ENCODE measurements at places on chromosomes 3 and 15.

GRCh38 chr15:90184786-90185704 is 16.1 kb upstream of the SEMA4B start:
- DNase-seq = no peak

GRCh38 chr3:16687221-16687620 is 82.0 kb upstream of the DAZL start:
- no peak for DNase-seq

- DNase-seq = no peak
These were observed 15.9 kb upstream of the PIAS1 start for GRCh38 chr15:68038246-68038645.

DNA sequence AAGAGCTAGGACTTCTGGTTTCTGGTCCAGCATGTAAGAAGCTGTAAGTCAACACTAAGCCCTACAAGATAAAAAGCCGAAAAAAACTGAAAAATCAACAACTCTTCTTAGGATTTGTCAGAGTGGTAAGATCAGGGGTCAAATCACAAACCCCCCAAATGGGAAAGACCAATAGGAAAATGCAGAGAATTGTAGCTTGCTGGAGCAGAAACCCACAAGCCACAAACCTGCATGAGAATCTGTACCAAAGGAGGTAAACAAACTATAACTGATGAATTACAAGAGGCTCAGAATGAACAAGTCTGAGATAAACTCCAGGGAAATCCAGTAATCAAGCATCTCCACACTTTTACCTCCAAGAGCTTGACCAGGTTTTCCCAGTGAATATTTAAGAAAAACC is 36.0 kb downstream of the RFX7 start:
- DNase-seq = no peak

DNA sequence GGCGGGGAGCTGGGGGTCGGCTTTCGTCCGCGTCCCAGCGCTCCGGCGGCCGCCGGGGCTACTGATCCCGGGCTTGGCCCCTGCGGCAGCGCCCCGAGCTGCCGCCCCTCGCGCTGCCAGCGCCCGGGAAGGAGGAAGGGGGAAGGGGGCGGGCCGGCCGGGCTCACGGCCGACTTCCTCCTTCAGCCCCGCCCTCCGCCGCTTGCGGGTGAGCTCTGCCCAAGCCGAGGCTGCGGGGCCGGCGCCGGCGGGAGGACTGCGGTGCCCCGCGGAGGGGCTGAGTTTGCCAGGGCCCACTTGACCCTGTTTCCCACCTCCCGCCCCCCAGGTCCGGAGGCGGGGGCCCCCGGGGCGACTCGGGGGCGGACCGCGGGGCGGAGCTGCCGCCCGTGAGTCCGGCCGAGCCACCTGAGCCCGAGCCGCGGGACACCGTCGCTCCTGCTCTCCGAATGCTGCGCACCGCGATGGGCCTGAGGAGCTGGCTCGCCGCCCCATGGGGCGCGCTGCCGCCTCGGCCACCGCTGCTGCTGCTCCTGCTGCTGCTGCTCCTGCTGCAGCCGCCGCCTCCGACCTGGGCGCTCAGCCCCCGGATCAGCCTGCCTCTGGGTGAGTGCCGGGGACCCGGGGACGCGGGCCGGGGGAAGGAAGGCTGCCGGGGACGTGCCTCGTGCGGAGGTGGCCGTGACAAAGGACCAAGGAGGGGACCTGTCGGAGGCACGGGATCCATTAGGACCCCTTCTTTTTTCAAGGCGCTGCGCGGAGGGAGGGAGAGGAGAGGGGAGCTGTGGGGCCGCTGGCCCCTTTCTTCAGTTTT is at the start of gene SEMA4B:
TSS of gene SEMA4B (plus strand) at position 201 of the 814 bp plus-strand sequence. CDS start at position 450, 249 bp downstream.
- peak; percentile 71 for DNase-seq

- no peak for DNase-seq
These were observed 36.2 kb downstream of the HDC start for GRCh38 chr15:50229336-50229735.

- DNase-seq = no peak
These were observed 21.7 kb downstream of the PARP16 start for GRCh38 chr15:65264863-65265430.

DNA sequence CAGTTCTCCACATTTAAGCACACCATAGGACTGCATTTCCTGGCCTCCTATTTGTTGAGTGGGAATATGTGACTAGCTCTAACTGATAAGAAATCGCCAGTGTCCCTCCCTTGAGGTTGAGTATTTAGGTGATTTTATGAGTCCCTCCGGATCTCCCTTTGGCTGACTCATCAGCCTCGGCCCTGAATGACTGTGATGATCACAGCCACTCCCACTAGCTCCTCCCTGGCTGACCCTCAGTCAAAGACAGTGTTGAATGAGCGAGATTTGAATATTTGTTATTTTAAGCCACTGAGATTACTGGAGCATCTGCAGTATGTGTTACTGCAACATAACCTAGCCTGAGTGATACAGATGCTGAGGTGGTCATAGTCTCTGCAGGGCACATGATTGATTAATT is 515.3 kb downstream of the EPHB1 start:
- DNase-seq = no peak

DNA sequence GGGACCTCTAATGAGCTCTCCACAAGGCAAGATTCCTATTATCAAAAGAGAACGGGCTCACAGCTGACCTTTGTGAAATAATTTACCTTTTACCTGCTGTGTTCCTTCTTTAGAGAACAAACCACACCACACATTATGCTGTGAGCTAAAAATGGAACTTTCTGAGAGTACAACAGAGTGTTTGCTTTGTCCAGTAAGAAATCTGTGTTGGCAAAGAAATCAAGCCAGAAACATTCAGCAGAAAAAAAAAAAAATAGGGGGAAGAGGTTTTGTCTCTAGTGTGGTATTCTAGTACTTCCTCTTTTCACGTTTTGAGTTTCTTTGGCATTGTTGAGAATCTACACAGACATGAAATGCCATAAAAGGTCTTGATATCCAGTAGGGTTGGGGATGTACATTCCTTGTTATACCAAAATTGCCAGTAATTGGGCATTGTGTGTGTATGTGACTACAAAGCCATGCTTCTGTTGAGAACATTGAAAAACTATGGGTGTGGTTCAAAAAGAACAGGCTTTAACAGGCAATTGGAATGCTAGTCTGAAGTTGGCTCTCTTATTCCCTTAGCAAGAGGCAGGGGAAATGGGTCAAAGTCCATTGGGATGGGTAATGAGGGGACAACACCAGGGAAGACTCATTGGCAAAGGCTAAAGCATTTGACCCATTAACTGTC is 273.5 kb downstream of the NEK10 start:
- DNase-seq = no peak

DNA sequence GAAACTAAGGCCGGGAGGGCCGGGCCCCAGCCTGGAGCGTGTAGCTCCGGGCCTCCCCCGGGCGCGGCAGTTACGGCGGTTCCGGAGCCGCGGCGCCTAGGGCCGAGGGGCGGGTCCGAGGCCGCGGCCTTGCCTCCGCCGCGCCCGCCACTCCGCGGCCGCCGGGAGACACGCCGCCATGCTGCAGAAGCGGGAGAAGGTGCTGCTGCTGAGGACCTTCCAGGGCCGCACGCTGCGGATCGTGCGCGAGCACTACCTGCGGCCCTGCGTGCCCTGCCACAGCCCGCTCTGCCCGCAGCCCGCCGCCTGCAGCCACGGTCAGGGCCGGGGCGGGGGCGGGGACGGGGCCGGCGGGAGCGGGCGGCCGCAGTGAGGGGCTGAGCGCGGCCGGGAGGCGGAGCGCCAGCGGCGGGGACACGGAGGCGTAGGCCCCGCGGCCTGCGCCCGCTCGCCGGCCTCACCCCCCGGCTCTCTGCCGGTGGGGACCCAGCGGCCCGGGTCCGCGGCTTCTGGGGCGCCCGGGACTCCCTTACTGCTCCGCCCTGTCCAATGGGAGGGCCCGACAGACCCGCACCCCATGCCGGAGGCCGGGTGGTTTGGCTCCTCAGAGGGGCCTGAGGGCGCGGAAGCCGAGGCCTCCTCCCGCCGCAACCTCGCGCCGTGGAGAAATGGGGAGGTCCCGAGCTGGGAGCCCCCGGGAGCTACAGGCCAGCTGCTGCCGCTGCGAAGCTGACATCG is at the start of gene DIS3L:
TSS of gene DIS3L (plus strand) at position 150 of the 738 bp plus-strand sequence. CDS start at position 179, 29 bp downstream.
- peak; percentile 33 for DNase-seq

- DNase-seq = no peak
These were observed 35.2 kb downstream of the NCEH1 start for GRCh38 chr3:172675441-172676193.

- DNase-seq = no peak
These were observed 43.5 kb downstream of the IFT57 start for GRCh38 chr3:108178676-108179075.

DNA sequence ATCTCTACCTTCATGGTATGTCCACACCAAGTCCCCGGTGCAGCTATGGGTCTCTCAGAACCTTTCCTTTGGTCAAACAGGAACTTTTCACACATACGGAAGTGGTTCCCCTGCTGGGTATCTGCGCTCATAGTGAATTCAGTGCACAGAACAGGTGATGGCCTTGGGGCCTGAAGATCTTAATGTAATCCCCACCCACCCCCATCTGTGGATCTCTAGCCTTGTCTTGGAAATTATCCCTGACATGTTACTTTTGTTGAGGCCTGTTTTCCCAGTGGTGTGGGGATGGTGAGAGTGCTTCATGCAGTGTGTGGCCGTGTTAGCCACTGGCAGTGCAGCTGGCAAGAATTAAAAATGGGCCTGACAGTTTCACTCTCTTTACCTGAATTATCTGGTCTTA is 71.9 kb upstream of the MYZAP start:
- no peak for DNase-seq

- no peak for DNase-seq
These were observed 61.6 kb downstream of the OSTN start for GRCh38 chr3:191260431-191261303.

GRCh38 chr3:10198761-10199649 is 34.3 kb downstream of the IRAK2 start:
- DNase-seq = peak; percentile 64

DNA sequence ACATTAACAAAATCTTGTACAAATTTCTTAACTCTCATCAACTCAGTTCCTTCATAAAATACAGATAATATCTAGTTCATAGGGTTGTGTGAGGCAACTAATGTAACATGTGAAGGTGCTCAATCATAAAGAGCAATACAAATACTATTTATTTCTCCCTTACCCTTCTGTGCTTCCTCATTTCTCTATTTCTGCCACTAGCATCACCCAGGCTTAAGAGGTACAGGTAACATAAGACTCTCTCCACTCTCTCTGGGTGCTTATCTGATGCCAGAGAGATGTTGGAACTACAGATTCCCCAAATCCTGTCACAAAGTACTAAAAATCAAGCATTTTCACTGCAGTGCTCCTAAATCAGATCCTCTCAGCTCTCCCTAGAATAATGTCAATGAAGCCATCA is 74.9 kb downstream of the DPH6 start:
- no peak for DNase-seq

DNA sequence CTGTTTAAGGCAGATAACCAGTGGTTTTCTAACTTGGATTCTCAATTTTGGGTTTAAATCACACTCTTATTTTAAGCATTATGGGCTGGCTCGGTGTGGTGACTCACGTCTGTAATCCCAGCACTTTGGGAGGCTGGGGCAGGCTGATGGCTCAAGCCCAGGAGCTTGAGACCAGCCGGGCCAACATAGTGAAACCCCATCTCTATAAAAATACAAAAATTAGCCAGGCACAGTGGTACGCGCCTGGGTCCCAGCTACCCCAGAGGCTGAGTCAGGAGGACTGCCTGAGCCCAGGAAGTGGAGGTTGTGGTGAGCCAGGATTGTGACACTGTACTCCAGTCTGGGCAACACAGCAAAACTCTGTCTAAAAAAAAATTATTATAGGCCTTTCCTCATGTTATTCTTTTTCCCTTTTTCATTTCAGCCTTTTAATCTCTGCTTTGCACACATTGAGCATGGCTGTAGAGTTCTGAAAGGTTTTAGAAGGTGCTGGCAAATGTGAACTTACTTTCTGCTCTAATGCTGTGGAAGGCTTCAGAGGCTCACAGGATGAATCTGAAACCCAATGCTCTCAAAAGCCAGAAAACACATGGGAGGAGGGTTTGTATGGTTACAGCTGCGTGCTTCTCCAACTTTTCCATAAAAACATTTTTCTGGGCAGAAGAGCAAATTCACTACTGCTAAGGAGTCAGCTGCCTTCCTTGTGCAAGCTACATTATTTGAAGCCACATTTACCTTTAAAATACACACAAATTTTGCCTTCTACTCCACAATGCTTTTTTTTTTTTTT is 32.5 kb downstream of the CHAC1 start:
- no peak for DNase-seq

- DNase-seq = peak; percentile 9
These were observed 20.2 kb upstream of the DIPK2A start for GRCh38 chr3:143951351-143951971.

DNA sequence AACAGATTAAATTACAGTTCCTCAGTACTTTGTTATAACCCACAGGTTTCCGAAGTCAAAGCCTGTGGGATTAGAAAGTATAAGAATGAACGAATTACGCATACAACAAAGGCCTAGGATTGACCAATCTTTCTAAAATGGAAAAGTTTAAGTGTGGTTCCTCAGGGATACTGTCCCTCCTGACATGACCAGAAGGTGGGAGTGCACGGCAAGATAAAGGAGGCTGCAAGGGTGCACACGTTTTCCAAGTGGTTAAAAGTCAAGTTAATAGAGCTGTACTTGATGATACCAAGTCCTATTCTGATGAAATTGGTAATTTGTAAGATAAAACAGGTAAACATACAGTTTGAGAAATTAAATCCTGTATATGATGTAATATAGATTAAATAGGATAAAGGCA is 96.2 kb downstream of the ALDH1A2 start:
- no peak for DNase-seq

- DNase-seq = no peak
These were observed 33.9 kb upstream of the ACAN start for GRCh38 chr15:88769161-88769971.

DNA sequence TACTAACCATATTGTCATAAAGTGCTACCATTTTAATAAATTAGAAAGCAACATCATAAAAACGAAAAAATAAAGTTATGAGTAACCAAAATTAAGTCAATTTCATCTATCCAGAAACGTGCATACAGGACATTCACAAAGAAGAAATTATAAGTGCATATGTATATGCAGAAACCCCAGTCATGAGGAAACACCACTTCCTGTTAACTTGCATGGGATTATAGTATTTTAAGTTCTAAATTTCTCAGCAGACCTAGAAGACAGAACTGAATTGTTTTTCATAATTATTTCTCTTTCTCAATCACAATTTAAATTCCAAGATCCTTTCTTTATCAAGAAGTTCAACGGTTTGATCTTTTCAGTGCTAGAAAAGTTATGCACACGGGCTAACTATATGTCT is 1.4 kb upstream of the KBTBD8 start:
- DNase-seq = no peak

GRCh38 chr15:101250873-101251829 is 697 bp downstream of the CHSY1 start:
- no peak for DNase-seq

DNA sequence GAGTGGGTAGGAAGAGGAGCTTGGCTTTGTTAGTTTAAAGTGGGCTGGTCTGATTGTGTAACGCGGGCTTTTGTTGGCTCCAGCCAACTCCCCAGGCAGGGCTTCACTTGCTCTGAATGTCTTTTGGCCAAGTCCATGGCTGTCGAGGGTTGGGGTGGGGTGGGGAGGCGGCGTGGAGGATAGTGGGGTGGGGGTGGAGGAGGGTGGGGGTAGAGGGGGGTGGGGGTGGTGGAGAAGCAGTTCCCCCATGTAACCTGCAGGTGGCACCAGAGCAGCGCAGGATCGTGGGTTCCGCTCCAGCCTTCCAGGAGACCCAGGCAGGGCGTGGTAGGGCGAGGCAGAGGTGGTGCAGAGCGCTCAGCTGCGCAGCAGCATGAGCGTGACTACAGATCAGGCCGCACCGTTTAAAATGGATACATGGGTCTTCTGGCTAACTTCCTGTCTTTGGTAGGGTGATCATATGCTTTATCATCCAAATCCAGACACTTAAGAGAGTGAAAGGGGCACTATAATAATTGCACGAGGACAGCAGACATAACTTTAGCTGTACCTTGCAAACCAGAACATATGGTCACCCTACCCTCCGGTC is 28.3 kb downstream of the GOLGA6A start:
- DNase-seq = peak; percentile 48

GRCh38 chr3:65820600-65820999 is 218.1 kb downstream of the MAGI1 start:
- DNase-seq = no peak

All from stimulated activated CD4-positive, alpha-beta T cell treated with anti-CD3 and anti-CD28 coated beads, TNF-alpha, amount 100 ng/mL, for 24 hours (primary cell).